Stimulated activated CD4-positive, alpha-beta T cell treated with anti-CD3 and anti-CD28 coated beads, Interleukin-1b, Interleukin-23, amount 100 ng/mL, for 24 hours (primary cell): ENCODE measurements at places on chromosomes 12 and 14.
A peak's percentile ranks its signal among the peaks of the same experiment; 100 is the strongest.

- DNase-seq = no peak
Measured at GRCh38 chr12:47269916-47270315, 190.2 kb upstream of the AMIGO2 start.

DNA sequence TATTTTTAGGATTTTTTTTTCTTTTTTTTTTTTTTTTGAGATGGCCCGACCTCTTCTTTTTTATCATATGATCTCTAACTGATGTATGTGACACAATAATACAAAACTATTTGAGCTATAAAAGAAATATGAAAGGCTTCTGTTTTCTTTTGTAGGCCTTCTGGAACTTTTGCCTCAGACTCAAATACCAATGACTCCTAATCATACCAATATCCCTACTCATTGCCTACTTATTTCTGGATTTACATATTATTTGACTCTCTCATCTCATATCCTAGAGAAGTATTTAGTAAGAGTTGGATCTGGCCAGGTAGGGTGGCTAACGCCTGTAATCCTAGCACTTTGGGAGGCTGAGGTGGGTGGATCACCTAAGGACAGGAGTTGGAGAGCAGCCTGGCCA, 12.7 kb upstream of the WDR89 start:
- no peak for DNase-seq

GRCh38 chr14:94050231-94050880, 24.2 kb downstream of the OTUB2 start:
- DNase-seq = no peak

- peak; percentile 20 for DNase-seq
Measured at GRCh38 chr14:96362071-96362964, 823 bp downstream of the ATG2B start.

GRCh38 chr14:33564774-33565630, 385.9 kb downstream of the EGLN3 start:
- DNase-seq = no peak

DNA sequence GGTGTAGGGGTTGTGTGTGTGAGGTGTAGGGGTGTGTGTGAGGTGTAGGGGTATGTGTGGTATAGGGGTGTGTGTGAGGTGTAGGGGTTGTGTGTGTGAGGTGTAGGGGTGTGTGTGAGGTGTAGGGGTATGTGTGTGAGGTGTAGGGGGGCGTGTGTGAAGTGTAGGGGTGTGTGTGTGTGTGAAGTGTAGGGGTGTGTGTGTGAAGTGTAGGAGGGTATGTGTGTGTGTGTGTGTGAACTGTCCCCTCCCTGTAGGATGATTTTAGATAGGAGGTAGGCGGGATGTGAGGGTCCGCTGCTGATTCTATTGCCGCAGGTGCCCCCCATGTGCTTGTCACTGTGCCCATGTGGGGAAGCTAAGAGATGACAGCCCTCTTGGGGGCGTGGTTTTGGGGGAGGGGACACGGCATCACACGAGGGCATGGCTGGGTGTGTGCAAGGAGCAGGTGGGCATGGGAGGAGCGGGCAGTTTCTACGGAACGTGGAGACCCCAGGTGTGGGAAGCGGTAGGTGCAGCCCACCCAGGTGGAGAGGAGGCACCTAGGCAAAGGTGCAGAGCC, 88.5 kb downstream of the DDX51 start:
- no peak for DNase-seq

DNA sequence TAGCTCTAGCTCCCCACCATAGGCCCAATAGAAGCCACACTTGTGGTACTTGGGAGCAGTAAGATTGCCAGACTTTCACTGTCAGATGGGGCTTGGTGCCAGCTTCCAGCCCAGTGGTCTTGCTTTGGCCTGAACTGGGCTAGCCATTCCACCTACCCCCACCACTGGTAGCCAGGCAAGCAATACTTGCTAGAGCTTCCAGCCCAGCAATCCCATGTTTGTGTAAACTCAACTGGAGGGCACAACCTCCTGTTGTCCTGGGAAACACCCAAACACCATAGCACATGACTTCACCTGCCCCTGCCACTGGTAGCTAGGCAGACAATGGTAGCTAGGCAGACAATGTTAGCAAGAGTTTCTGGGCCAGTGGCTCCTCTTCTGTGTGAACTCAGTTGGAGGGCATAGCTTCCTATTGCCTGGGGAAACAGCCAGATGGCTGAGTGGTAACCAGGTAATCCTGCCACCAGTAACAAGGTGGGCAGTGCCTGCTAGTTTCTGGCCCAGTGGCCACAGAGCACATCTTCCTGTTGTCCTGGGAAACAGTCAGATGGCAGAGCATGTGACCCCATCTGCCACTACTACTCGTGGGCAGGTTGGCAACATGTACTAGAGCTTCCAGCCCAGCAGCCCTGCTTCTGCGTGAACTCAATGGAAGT, 5.6 kb upstream of the OR6C76 start:
- no peak for DNase-seq

DNA sequence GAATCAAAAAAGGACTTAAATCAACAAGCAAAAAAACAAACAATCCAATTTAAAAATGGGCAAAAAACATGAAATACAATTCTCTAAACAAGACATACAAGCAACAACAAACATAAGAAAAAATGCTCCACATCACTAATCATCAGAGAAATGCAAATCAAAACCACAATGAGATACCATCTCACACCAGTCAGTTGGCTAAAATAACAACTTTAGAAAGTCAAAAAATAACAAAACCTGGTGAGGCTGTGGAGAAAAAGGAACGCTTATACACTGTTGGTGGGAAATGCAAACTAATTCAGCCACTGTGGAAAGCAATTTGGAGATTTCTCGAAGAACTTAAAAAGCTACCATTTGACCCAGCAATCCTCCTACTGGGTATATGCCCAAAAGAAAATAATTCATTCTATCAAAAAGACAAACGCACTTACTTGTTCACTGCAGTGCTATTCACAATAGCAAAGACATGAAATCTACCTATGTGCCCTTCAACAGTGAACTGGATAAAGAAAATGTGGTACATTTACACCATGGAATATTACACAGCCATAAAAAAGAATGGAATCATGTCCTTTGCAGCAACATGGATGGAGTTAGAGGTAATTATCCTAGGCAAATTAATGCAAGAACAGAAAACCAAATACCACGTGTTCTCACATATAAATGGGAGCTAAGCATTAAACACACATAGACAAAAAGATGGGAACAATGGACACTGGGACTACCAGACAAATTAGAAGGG, 26.9 kb downstream of the PRKD1 start:
- no peak for DNase-seq
